ENCODE measurements at places on chromosomes 7 and 10.

DNA sequence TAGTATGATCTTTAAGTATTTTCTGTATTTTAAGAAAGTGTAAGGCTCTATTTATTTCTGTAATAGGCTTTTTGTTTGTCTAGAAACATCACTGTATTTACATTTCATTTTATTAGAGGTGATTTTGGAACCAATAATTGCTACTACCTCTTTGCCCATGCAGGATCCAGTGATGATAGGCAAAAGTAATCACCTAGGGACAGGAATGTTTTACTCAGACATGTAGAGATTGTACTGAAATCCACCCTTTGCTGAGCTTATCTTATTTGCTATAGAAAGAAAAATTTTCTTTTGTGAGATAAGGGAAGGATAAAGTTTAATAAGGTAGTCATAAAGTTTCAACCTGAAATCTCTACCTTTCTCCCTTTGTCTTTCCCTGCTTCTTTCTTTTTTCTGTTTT is 73.5 kb downstream of the MKLN1 start:
- DNase-seq = no peak

GRCh38 chr10:121524157-121524817 is 74.0 kb downstream of the FGFR2 start:
- peak; percentile 27 for DNase-seq

DNA sequence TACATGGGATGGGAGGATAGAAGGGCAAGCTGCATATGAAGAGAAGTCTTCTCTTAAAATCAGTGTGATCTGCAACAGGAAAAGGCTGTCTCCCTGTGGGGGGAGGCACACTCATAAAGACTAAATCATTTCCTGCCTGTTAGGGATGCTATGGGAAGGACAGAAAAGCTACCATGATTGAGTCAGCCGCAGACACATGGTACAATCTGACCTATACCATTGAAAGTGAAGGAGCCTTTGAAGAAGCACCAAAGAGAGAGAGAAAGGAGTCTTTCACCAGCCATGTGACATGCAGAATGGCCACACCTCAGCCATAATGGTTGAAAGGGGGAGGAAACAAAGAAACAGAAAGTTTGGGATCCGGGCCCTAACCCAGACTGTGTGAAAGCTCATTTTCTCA is 29.1 kb downstream of the NUDCD3 start:
- DNase-seq = peak; percentile 30

DNA sequence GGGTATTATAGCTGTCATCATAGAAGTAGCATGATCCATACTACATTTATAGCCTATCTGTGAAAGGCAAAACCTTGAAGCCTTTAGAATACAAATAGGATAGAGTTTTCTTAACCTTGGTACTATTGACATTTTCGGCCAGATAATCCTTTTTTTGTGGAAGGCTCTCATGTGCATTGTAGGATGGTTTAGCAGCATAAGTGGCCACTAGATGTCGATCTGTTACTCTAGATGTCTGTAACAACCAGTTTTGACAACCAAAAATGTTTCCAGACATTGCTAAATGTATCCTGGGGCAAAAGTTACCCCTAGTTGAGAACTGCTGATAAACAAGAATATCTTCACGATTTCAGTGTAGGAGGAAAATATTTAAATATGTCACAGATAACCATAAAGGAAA is 319.4 kb upstream of the GALNT17 start:
- DNase-seq = no peak

DNA sequence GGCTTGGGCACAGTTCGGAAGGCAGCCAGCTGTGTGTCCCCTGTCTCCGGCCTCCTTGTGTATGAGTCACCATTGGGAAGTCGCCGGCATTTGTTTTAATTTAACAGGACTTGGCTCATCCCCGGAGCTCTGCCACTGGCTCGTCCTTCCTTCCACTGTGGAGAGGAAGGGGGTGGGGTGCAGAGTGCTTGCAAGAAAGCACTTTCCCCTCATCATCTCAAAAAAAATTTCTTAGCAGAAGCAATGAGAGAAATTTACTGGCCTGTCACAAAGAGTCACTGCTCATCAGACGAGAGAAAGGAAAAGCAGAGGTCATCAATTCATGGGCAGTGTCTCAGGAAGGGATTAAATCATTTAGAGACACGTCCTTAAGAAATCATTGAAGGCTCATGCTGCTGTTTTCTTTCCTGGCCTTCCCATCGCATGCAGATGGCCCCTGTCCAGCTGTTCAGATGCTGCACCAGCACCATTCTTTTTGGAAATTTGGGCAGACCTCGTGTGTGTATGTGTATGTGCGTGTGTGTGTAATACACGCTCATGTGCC is 93.3 kb downstream of the BMS1 start:
- no peak for DNase-seq

DNA sequence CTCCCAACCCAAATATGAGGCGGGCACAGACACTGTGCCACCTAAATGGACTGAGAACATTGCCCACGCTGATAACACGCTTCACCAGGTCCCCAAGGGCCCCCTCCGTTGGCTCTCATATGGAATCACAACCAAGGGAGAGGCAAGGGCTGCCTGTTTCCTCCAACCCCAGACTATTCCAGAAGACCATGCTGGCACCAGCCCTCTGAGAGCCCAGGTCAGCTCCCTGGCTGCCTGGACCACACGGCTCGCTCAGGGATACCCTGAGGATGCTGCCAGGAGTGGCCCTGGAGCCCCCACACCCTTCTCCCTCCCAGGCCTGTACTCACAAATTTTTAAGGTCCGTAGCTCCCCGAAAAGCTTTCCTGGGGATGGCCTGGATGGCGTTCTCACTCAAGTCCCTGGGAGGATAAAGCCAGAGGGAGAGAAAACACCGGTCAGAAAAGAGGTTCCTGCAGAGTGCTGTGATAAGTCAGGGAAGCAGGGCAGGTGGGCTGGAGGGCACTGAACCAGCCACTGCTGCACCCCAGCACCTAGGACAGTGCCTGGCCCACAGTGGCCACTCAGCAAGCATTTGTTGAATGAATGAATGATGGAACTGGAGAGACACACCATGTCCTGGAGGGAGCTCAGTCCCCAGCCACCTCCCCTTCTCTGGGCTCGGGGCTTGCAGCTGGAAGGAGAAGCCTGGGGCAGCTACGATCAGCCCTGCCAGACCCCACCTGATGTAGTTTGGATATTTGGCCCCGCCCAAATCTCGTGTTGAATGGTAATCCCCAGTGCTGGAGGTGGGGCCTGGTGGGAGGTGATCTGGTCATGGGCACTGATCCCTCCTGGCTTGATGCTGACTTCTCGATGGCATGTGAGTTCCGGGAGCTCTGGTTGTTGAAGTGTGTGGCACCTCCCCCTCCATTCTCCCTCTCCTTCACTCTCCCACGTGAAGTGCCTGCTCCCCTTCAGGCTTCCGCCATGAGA is 119.8 kb downstream of the SLIT1 start:
- no peak for DNase-seq

- DNase-seq = no peak
Measured at GRCh38 chr10:103278862-103279298, 1.9 kb downstream of the INA start.

GRCh38 chr7:143145-143751 is 49.1 kb upstream of the FAM20C start:
- DNase-seq = no peak

GRCh38 chr10:52442576-52442975 is 128.5 kb downstream of the DKK1 start:
- DNase-seq = no peak

Data from fibroblast of skin of left biceps (primary cell).